ENCODE measurements at places on chromosomes 4 and X.

DNA sequence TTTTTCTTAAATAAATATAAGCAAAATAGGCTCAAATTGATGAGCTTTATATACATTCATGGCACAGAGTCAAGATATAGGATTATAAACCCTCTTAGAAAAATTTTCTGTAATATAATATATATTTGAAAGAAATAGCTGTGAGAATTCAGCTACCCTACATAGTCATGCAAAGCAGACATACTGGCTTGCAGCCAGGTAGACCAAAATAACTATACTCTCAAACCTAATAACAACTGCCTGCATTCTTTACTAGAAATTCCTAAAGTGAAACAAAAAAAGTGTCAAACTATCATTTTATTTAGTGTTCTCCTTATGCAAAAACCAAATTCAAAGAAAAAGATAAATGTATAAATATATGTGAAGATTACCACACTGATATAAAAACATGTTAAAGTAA is 1390.2 kb downstream of the C4orf33 start:
- no peaks in the 10 kb centered on the region for H3K36me3 ChIP-seq
- no peak for DNase-seq
- H3K4me1 ChIP-seq: no peaks in the 10 kb centered on the region
- H3K27ac ChIP-seq: no peak overlapping the region
- H3K4me3 ChIP-seq: no peak overlapping the region
- no peaks in the 10 kb centered on the region for H3K27me3 ChIP-seq

DNA sequence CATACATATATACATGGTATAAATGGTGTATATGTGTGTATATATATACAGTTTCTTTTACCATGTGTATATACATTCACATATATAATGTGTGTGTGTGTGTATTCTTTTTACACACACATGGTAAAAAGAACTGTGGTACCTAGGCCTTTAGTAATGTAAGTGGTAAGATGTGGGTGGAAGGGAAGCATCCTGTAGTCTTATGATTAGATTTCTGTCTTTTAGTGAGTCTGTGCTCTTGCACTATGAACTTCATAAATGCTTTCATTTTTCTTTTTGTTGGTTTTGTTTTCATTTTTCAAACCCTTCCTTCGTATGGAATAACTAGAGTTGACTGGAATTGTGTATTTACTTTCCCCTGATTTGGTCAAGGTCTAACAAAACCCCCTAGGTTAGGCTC is 12.1 kb downstream of the PABPC4L start:
- no peak overlapping the region for H3K4me3 ChIP-seq
- H3K27me3 ChIP-seq: no peaks in the 10 kb centered on the region
- H3K4me1 ChIP-seq: no peaks in the 10 kb centered on the region
- no peak overlapping the region for H3K27ac ChIP-seq
- H3K36me3 ChIP-seq: no peaks in the 10 kb centered on the region

GRCh38 chrX:63735882-63736281 is 49.1 kb downstream of the ARHGEF9 start:
- no peaks in the 10 kb centered on the region for H3K27me3 ChIP-seq
- DNase-seq: no peak
- H3K36me3 ChIP-seq: no peaks in the 10 kb centered on the region

GRCh38 chr4:128298146-128298758 is 10.6 kb upstream of the PGRMC2 start:
- H3K27me3 ChIP-seq: no peaks in the 10 kb centered on the region
- no peak for DNase-seq
- H3K4me3 ChIP-seq: no peak overlapping the region
- H3K4me1 ChIP-seq: peaks cover 2% of the 10 kb centered on the region
- H3K27ac ChIP-seq: no peak overlapping the region
- no peaks in the 10 kb centered on the region for H3K36me3 ChIP-seq

DNA sequence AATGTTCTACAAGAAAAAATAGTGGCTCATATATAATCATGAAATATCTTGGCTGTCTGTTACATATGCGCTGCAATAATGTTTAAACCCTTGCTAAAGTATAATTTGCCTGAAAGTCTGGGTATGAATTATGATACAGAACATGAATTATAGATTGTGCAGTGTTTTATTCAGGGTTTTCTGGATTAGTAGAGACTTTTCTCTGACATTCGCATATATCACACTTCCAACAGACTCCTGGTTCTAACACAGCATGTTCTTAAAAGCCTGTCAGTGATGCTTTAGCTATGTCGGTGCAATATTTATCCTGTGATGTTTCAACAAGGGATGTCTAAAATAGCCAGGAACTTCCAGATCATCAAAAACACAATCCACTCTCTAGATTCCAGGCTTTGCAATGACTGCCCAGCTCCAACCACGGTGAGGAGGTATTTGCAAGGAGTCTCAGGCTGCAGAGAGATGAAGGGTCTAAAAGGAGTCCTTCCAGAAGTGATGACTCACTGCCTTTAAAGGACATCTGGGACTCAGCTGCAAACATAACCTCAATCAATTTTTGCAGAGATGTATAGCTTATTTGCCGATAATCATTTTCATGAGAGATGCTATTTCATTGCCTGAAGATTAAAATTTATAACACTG is 69.4 kb downstream of the RWDD4 start:
- H3K36me3 ChIP-seq: no peaks in the 10 kb centered on the region
- no peak overlapping the region for H3K27ac ChIP-seq
- DNase-seq: no peak
- H3K27me3 ChIP-seq: no peaks in the 10 kb centered on the region

DNA sequence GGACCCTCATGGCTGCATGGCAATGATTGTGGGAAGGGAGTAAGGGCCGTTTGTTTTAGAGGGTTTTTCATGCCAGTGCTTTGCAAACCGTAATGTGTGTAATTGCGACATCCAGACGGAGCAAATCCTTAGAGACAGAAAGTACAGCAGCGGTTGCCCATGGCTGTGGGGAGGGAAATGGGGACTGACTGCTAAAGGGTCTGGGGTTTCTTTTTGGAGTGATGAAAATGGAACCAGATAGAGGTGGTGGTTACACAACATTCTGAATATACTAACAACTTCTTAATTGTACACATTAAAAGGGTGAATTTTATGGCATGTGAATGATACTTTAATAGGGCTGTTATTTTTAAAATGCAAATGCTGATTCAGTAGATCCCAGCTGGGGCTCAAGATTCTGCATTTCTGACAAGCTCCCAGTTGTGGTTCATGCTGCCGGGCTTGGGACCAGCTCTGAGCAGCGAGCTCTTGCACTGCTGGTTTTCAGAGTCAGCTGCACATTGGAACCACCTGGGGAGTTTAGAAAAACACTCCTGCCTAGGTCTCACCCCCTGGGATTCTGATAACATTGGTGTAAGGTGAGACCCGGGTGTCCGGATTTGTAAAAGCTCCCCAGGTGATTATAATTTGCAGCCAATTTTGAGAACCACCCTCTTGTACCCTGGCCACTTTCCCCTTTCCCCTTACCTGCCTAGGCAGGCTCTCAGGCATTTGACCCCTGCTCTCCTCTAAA is 47.7 kb downstream of the PRPS1 start:
- H3K36me3 ChIP-seq: no peaks in the 10 kb centered on the region
- peaks cover 7% of the 10 kb centered on the region for H3K27me3 ChIP-seq
- DNase-seq: peak; percentile 78
- H3K27ac ChIP-seq: peak overlapping the region; percentile 79
- peaks cover 7% of the 10 kb centered on the region for H3K4me1 ChIP-seq
